ENCODE measurements at places on chromosomes 4 and X.
A peak's percentile ranks its signal among the peaks of the same experiment; 100 is the strongest.

DNA sequence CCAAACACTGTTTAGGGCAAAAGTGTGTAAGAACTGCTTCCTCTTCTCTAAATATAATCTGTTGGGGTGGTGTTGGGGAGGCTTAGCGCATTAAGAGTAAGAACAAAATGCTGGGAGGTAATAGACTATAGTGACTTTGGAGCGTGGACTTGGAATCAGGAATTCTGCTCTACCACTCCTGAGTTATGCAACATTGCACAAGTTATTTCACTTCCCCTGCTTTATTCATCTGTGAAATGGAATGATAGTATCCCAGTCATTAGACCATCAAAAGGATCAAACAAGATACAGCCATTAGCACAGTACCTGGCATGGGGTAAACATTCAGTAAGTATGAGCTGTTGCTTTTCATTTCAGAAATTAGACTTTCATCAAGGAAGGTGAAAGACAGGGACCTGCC lies 58.7 kb downstream of the IGFBP7 start:
- no peak for DNase-seq

- no peak for DNase-seq
Measured at GRCh38 chr4:169110633-169111032, 100.6 kb upstream of the CBR4 start.

DNA sequence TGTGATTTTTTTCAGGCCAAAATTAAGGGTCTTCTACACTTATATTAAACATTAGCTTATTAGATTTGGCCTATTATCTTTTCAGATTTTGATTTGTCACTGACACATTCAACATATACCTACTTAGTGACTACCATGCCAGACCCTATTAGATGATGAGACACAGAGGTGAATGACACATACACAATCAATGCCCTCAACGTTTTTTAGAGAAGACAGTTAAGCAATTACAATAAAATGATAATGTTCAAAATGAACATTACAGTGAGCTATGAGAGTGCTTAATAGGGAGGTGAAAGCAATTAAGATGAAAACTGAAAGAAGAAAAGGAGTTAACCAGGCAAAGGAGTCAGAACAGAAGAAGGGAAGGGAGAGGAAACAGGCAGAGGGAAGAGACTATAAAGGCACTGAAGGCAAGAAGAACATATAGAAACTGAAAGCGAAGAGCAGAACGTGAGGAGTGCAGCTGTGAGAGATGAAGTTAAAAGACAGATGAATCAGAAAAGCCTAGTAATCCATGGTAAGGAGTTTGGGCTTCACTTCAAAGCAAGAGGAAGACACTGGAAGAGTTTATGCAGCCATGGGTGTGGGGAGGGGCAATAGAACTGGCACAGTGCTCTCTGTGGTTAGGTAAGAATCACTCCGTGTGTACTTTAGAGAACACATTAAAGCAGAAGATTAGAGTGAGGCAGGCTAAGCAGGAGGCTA lies 119.0 kb downstream of the REELD1 start:
- DNase-seq: no peak

- no peak for DNase-seq
Measured at GRCh38 chr4:101211146-101211553, 136.2 kb downstream of the PPP3CA start.

GRCh38 chr4:59518005-59518823 lies 1681.9 kb upstream of the ADGRL3 start:
- no peak for DNase-seq

- no peak for DNase-seq
Measured at GRCh38 chr4:78237360-78237759, 180.2 kb downstream of the FRAS1 start.

- DNase-seq: no peak
Measured at GRCh38 chr4:79044141-79044659, 105.0 kb upstream of the PAQR3 start.

GRCh38 chrX:12975670-12975965 lies 708 bp downstream of the TMSB4X start:
- DNase-seq: peak; percentile 26

GRCh38 chr4:78606530-78607095 lies 55.0 kb downstream of the ANXA3 start:
- DNase-seq: no peak

Data from left ventricle myocardium inferior (tissue), 1 donor.